ENCODE measurements at places on chromosomes 5 and 9.

DNA sequence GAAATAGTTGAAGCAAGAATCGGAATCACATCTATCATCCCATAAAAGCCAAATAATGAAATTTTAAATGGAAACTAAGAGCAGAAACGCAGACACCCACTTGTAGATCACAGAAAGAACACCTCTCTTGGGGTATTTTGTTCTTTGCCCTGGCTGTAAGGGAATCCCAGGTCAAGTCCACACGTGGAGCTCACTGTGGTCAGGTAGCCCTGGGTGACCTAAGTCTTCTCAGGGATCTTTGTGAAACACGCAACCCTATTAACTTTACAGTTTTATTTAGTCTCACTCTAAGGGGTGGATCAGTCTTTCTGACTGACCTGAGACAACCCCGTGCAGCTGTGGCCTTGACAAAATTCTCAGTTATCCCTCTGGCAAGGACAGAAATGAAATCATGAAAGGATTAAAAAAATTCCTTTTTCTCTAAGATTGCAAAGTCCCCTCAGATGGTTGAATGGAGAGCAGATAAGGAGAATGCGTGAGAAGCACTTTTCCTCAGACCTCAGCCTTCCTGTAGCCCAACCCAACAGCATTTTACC is 111.6 kb downstream of the NREP start:
- DNase-seq: no peak

GRCh38 chr9:14283276-14283675 is 30.7 kb downstream of the NFIB start:
- DNase-seq: no peak

DNA sequence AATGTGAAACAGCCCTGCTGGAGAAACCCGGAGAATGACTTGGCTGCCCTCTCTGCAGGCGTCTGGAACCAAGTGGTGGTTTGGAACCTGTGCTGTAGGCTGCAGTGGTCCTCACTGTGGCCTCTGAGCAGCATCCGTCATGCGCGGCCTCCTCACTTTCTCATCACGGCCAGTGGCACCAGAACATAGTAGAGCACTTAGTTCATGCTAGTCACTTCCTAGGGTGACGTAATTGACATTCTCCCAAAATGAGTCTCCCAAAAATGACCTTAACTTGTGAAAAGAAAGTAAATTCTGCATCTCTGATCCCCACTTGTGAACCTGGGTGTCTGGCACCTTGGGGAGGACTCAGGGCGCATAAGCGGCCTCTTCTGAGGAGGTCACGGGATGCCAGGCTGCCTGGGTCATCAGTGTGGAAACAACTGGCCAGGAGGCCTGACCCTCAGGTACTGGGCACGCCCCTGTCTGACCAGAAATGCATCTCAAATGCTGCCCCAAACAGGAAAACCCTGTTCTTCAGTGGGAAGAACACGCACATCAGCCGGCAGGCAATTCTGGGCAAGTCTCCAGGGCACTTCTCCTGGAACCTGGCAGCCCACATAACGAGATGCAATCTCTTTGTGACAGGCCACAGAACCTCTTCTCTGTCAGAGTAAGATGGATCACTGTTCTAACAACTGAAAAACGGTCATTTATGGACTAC is 36.6 kb upstream of the SPTLC1 start:
- no peak for DNase-seq

DNA sequence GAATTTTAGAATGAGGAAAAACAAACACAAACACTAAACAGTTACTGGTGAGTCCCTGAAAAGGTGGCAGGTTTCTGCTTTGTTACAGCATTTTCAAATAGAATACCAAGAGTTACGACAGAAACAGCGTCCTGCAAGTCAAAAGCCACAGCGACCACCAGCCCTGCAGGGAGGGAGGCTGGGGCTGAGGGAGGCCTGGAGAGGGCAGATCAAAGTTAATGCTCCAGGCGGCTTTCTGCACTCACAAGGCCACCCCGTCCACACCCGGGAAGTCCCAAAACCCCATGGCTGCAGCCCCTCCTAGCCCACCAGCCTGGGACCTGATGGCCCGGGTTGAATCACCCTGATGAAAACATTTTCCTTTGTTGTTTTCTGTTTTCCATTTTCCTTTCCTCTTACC is 29.3 kb downstream of the COL23A1 start:
- DNase-seq: no peak

DNA sequence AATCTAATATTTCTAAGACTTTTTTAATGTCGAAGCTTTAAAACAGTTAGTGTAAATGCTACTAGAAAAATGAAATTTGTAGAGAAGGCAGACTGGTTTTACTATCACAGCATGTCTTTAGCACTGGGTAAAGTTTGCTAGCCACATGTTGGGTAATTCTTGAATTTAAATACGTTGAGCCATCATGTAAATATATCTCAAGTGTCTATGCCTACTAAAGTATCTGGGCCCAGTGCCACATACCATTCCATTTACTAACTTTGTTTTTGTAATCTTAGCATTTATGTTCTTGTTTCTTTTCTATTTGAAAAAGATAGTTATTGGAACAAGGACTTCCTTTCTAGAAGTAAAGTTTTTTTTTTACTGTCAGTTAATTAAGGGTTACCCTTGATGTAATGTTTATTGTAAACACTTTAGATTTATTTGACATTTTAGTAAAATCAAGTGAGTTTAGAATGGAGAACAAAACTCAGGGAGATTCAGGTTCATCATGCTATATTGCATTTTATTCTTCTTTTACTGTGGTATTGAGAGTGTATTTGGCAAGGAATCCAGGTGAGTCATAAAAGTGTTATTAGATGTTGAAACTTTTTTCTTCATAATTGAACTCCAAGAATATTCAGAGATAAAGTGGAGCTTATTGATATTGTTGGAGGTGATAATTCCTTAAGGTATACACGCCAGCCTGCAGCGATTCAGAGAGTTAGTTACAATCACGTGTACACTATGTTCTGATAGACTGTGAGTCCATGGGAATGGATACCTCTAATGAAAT is 182.4 kb downstream of the CCDC171 start:
- DNase-seq: no peak

- DNase-seq: no peak
These were observed 41.4 kb upstream of the PAPPA start for GRCh38 chr9:116112236-116112635.

- peak; percentile 24 for DNase-seq
These were observed 194.6 kb downstream of the OLFM1 start for GRCh38 chr9:135281791-135282737.

DNA sequence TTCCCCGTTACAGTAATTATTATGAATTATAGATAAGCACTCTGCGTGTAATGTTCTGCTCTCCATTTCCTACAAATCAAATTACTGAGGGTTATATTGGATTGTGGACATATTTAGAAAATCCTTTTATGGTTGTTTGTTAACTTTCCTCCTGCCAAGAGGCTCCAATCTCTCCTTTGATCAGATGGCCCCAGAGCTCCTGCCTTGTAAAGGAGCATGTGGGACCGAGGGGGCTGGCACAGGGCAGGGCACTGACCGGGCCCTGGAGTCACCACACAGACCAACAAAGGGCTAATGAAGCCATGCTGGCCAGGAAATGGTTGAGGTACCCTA is 415.9 kb downstream of the EFNA5 start:
- no peak for DNase-seq

- no peak for DNase-seq
These were observed 317.3 kb upstream of the PDE4D start for GRCh38 chr5:60210810-60211209.

DNA sequence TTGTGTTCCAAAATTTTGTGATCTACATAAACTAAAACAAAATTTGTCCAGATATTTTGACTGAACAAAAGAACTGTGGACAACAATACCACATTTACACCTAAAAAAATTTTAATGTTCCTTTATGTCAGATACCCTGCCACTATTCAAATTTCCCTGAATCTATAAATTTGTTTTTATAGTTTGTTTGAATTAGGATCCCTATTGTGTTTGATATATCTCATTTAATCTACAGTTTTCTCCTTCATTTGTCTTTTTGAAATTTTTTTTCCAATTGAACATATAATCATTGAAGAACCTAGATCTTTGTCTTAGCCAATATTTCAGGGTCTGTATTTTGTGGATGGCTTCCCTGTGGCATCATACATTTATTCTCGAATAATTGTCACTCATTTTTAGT is 5.7 kb downstream of the AGGF1 start:
- DNase-seq: no peak

GRCh38 chr5:38940230-38940858 is 94.5 kb downstream of the OSMR start:
- DNase-seq: no peak

Data from caudate nucleus (tissue), 63 donors.